ENCODE measurements at places on chromosomes 5 and 9.

- no peaks in the 10 kb centered on the region for H3K36me3 ChIP-seq
- H3K27me3 ChIP-seq, result no peaks in the 10 kb centered on the region
- no peak for DNase-seq
- no peak overlapping the region for H3K4me3 ChIP-seq
- no peak overlapping the region for H3K27ac ChIP-seq
- no peaks in the 10 kb centered on the region for H3K4me1 ChIP-seq
Observed at GRCh38 chr5:123907349-123907748, 395.4 kb downstream of the CSNK1G3 start.

GRCh38 chr9:93826209-93826608 lies 128.9 kb downstream of the BARX1 start:
- H3K4me1 ChIP-seq, result peaks cover 11% of the 10 kb centered on the region
- H3K36me3 ChIP-seq, result no peaks in the 10 kb centered on the region
- H3K27ac ChIP-seq, result no peak overlapping the region
- peak overlapping the region; percentile 64 for H3K4me3 ChIP-seq

DNA sequence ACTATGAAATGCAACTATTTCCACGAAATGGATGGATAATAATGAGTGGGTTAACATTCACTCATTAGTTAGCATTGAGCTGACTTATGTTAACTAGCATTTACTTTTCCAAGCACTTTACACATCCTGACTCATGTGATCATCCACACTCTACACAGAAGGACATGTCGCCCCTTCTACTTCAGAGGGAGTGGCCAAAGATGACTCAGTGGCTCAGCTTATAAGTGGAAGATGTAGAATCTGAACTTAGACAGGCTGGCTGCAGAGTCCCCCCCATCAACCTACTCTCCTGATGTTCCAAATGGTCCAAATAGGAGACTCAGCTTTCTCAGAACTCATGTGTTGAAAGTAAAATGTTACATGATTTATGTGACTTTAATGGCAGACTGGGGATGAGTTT lies 146.0 kb downstream of the ADCY2 start:
- H3K27me3 ChIP-seq, result no peaks in the 10 kb centered on the region
- no peaks in the 10 kb centered on the region for H3K4me1 ChIP-seq
- H3K27ac ChIP-seq, result no peak overlapping the region

DNA sequence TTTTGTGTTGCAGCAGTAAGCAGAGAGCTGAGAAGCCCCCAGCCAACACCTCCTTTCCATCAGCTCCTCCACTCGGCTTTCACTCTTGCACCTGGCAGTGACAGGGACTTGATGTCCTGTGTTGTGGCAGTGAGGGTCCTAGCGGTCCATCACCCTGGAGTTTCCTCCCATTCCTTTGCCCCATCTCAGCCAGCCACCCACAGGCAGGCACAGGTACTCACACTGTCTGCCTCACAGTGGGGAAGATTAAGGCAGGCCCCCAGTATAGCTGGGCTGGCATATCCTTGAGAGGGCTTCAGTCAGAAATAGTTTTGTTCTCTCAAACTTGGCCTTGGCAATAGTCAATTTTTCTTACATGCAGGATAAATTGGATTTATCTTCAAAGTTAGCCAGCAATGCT lies 362.7 kb downstream of the GADD45G start:
- H3K4me3 ChIP-seq, result no peak overlapping the region
- peaks cover 7% of the 10 kb centered on the region for H3K27me3 ChIP-seq
- no peaks in the 10 kb centered on the region for H3K36me3 ChIP-seq
- no peak for DNase-seq

DNA sequence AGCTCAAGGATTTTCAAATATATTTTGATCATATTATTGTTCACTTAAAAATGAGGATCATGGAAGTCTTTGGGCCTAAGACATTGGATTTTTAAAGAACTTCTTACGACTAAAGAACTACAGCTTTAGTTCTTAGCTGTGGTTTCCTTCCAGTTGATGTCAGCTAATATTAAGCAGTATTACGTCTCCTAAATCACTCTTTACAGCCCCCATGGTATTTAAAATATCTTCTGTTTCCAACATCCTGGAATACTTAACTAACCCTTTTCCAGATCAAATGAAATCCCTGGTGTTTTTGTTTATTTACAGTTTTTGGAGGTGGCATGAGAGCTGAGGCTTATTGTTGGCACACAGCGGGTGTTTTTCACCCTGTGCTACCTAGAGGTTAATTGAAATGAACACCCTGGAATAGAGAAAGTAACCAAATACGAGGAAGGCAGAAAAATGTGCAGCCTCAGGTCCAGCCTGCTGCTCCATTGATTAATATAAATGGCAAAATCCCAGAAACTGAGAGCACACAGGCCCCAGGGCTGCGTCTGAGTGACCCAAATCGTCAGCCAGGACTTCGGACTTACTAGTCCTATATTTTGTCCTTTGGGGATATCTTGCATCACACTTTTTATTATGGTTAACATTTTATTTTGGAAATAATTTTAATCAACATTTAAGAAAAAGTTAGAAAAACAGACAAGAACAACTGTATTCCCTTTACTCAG lies 52.3 kb upstream of the ICE1 start:
- no peak for DNase-seq

DNA sequence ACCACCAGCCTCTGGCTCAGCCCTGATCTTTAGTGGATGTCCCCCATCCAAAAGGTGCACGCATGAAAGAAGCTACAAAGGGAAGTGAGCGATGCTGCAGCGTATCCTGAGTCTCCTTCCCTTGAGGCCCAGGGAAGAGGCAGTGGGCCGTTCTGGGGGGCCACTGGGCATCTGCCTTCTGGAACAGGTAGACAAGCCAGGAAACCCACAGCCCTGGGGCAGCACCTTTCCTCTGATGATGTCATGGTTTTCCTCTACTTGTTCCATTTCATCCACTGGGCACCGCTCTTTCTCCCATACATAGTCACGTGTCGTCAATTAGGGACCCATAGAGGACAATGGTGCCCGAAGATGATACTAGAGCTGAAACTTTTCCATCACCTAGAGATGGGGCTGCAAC lies 194.0 kb upstream of the IRX1 start:
- H3K4me3 ChIP-seq, result no peak overlapping the region
- H3K27ac ChIP-seq, result no peak overlapping the region
- no peaks in the 10 kb centered on the region for H3K27me3 ChIP-seq
- no peaks in the 10 kb centered on the region for H3K36me3 ChIP-seq
- DNase-seq, result no peak
- no peaks in the 10 kb centered on the region for H3K4me1 ChIP-seq

DNA sequence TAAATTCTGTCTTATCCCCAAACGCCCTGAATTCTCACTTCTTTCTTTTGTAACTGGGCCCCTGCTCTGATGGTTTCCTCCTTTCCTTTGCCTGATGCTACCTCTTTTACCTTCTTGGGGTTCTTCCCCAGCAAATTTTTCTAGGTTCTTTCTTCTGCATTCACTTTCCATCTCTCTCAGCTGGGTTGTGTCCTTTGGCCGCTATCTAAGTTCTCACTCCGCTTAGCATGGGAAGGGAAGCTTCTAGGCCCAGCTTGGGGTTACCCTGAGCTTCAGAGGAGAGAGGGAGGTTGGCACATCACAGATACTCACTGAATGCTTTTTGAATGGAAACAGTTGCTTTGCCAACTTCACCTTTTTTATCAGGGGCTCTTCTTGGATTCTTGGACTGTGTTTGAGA lies 17.0 kb downstream of the PALM2AKAP2 start:
- H3K27ac ChIP-seq, result no peak overlapping the region
- H3K4me1 ChIP-seq, result no peaks in the 10 kb centered on the region
- no peaks in the 10 kb centered on the region for H3K36me3 ChIP-seq
- no peak for DNase-seq
- H3K4me3 ChIP-seq, result no peak overlapping the region
- H3K27me3 ChIP-seq, result peaks cover 6% of the 10 kb centered on the region

GRCh38 chr9:104921067-104921741 lies 6.8 kb downstream of the ABCA1 start:
- no peak overlapping the region for H3K27ac ChIP-seq
- peaks cover 1% of the 10 kb centered on the region for H3K36me3 ChIP-seq
- no peak for DNase-seq
- no peak overlapping the region for H3K4me3 ChIP-seq
- peaks cover 30% of the 10 kb centered on the region for H3K4me1 ChIP-seq

DNA sequence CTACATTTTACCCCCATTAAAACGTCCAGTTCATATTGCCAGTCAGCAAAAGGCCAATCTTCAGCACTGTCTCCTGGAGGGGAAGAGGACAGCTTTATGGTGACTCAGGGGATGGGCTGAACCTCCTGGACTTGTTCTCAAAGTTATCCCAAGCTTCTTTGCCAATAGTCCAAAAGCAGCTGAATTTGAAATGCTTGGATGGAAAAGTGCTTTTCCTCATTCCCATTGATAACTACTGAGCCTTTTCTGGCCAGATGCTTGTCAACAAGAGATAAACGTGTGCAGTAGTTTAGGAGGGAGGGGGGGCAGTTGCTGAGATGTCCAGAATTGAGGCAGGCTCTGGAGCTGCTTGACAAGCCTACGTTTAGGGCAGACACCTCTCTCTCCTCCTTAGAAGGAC lies 43.5 kb downstream of the MTX3 start:
- H3K27ac ChIP-seq, result no peak overlapping the region
- peaks cover 7% of the 10 kb centered on the region for H3K4me1 ChIP-seq
- H3K36me3 ChIP-seq, result no peaks in the 10 kb centered on the region
- H3K4me3 ChIP-seq, result no peak overlapping the region

DNA sequence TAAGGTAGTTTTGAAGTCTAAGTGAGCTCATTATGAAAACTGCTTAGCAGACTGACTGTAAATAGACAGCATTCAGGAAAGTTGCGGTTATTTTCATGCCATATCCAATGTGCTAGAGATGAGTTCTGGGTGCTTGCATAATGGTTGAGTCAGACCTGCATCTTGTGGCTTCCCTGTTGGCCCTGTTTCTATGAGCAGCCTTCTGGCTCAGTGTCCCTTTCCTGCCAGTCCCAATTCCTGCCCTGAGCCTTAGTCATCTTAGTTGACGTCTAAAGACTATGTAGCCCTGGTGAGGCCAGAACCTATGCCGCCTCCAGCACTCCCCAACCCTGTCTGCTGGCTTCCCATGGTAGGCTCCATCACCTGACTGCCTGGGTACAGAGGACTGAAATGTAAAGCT lies 76.3 kb upstream of the TNFSF8 start:
- H3K36me3 ChIP-seq, result no peaks in the 10 kb centered on the region
- peak; percentile 70 for DNase-seq
- no peaks in the 10 kb centered on the region for H3K27me3 ChIP-seq
- H3K4me3 ChIP-seq, result peak overlapping the region; percentile 54
- peak overlapping the region; percentile 69 for H3K27ac ChIP-seq

Measured in activated T-cell treated with anti-CD3 and anti-CD28 coated beads, Interleukin-2, amount 50 U/mL, for 72 hours (primary cell).